ENCODE measurements at places on chromosomes 16 and 17.
A peak's percentile ranks its signal among the peaks of the same experiment; 100 is the strongest.

GRCh38 chr16:4928227-4928626 is 8.7 kb downstream of the PPL start:
- no peak for DNase-seq

- no peak for DNase-seq
Observed at GRCh38 chr17:31715446-31715845, 143.6 kb downstream of the COPRS start.

DNA sequence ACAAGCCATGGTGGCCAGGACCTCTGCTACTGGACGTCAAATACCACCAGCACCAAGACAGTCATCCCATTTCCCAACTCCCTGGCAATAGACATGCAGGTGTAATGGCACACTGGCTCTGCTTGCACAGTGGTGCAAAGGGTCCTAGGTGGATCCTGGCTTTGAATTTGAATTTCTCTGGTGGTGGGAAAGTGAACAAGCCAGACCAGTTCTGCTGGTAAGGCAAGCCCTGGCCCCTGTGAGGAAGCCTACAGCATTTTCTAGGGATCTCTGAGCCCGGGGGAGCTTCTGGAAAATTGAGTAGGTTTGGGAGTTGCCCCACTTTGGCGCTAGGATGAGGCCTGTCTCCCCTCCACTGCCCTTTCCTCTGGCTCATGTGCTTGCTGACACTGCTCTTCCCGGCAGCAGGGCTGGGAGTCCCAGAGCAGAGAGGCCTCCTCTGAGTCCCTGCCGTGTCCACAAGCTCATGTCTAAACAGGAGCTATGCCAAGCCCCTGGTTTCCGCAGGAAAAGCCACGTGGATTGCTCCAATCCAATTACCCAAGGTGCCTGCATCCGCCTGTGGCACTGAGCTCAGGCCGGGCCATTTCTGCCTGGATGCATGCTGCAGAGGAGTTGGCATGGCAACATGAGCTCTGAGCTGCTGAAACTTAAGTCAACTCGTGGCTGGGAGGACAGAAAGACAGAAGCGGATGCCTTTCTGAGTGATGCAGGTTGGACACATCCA is 67.0 kb downstream of the PRMT7 start:
- DNase-seq = no peak

DNA sequence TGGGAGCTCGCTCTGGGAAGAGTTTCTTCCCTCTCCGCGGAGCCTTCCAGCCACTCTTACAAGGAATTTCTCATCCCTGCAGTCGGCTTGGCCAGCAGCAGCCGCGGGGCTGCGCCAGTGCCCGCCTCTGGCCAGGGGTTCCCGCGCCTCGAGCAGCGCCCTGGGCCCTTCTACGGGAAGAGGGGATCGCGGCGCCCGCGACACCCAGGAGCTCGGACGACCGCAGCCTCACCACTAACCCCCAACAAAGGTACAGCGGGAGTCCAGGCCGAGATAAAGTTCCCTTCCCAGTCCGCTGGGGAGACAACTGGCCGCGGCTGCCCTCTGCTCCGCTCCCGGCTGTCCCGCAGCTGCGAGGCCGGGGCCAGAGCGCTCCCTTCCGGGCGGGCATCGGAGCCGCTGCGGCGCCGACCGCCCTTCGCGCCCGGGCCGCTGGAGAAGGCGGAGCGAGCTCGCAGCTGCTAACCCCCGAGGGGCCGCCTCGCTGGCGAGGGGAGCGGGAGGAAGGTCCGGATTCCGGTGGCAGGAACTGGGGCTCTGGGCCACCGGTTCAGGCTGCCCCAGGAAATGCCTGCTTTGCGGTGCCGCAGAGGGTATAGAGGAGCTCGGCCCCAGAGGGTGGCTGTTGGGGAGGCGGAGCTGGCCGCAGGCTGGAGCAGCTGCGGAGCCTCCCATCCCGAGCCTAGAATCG is 3.6 kb upstream of the HS3ST3B1 start:
- no peak for DNase-seq

GRCh38 chr16:17448640-17449638 is 21.8 kb downstream of the XYLT1 start:
- DNase-seq = no peak

- DNase-seq = no peak
Observed at GRCh38 chr17:50949128-50949988, 83.2 kb upstream of the TOB1 start.

DNA sequence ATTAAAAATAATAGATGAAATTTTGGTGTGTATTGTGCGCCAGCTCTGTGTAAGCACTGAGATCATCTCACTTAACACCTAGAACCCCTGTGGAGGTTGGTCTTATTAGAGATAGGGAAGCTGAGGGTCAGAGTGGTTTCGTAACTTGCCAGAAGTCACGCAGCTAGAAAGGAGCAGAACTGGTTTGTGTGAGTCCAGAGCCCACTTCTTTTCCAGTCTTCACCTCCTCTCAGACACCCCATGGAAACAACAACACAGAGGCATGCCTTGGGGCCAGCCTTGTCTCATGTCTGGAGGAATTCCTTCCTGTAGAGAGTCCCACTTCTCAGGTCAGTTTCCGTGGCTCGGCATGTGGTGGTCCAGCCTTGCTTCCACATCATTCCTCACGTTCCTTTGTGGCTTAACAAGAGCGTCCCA is 16.5 kb downstream of the YPEL2 start:
- DNase-seq = no peak

DNA sequence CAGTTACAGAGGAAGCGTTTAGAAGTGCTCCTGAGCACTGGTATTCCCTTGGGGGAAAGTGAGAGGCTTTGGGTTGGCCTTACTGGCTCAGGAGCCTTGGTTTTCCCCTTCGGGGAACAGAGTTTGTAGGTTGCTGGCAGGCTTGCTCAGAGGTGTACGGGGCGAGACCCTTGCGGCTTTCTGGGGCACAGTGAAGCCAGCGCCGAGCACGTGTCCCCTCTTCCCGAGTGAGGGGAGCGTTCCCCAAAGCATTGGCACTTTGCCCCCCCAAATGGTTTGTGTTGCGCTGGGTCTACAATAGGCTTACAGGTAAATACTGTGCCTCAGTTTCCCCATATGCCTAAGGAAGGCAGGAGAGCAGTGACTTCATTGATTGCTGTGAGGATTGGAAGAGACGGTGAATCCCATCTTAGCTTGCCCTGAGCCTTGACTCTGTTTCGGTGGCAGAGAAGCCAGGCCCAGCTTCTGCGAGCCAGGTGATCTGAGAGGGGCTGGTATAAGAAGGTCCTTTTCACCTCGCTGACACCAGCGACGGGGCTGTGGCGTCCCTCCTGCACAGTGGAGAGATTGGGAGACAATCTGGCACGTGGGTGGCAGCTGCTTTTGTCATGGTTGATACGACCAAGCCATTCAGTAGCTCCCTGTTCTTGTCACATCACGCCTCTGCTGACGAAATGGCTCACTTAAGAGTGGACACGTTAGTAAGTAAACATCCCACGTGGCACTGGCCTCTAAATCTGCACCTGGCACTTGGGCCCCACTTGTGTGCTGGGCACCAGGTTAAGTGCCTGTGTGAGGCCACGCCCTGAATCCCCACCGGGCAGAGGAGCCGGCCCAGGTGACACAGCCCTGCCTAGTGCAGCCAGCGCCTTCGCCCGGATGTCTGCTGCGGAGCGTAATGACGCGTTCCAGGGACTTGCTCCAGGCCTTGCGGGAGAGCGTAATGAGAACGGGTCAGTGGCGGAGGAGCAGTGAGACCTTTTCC is 55.0 kb downstream of the MEAK7 start:
- DNase-seq = no peak

DNA sequence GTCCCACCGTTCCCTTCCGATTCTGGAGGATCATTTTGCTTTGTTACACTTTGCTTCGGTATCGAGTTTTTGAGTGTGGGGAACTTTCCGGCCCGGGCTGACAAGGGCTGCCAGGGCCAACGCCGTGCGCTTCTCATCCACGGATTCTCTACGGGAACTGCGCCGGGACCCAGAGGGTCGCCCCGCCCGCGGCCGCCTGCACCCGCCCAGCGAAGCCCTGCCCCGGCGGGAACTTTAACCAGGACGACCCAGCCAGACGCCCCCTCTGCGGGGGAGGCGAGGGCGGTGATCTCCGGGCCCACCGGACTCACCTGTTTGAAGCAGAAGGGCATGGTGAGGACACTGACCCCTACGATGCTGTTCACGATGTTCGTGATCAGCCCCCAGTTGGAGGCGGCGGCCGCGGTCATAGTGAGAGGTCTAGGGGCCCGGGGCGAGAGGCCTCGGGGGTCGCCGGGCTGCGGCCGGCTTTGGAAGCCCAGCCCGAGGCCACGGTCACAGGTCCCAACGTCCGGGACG is 536 bp downstream of the SLC38A10 start:
- DNase-seq = no peak

DNA sequence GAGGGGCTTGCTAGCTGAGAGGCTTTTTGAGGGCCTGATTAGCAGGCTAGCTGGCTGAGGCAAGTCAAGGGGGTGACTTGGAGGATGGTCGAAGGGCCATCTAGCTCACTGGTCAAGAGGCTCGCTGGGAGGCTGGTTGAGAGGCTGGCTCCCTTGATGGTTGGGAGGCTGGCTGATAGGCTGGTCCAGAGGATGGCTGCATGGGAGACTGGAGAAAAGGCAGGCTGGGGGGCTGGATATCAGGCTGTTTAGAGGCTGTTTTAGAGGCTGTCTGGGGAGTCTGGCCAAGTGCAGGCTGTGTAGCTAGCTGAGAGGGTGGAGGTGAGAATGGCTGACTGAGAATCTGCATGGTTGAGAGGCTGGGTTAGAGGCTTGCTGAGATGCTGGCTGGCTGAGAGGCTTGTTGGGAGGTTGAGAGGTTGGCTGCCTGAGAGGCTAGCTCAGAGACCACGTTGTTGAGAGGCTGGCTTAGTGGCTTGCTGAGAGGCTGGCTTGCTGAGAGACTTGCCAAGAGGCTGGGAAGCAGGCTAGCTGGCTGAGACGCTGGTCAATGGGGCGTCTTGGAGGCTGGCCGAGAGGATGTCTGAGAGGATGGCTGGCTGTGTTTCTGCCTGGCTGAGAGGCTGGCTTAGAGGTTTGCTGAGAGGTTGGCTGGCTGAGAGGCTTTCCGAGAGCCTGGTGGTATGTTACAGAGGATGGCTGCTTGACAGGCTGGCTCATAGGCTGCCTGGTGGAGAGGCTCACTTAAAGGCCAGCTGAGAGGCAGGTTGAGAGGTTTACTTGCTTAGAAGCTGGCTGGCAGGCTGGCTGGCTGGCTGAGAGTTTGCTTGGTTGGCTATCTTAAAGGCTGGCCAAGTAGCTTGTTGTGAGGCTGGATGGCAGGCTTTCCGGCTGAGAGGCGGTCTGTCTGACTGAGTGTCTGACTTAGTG is 36.6 kb upstream of the ACSM2B start:
- peak; percentile 28 for DNase-seq

GRCh38 chr16:998211-998610 is 16.6 kb downstream of the SOX8 start:
- DNase-seq = no peak

DNA sequence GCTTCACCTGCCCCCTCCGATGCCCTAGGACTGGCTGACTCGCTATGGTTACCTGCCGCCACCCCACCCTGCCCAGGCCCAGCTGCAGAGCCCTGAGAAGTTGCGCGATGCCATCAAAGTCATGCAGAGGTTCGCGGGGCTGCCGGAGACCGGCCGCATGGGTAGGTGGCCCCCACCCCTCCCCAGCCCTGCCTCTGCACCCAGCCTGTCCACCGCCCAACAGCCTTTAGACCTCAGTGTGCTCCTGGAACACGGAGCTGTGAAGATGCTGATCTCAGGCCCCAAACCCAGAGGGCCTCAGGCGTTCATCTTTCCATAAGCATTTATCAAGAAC is 993 bp downstream of the MMP25 start:
- no peak for DNase-seq

- DNase-seq = no peak
Observed at GRCh38 chr16:3655396-3656159, 1.1 kb downstream of the DNASE1 start.

- no peak for DNase-seq
Observed at GRCh38 chr16:11094857-11095565, 150.6 kb downstream of the CLEC16A start.

Data from head of caudate nucleus (tissue), 42 donors.